ENCODE measurements at places on chromosomes 7 and 10.

DNA sequence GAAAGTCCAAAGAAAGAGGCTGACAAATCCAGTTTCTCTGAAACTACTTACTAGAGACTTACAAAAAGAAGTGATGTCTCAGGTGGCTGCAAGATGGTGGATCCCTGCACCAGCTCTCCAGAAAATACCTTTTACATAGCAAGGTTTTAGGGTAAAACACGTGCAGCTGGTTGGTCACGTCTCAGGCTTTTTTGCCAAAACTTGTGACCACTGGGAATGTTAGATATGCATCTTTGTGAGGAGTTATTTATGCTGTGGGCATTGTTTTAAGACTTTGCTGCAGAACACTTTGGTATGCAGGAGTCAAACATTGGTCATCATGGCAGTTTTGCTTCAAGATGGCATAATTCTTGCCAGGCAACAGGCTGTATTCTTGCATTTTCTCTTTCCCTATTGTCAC lies 1352.8 kb downstream of the REEP3 start:
- DNase-seq = no peak

GRCh38 chr10:94890264-94891022 lies 48.0 kb upstream of the CYP2C9 start:
- DNase-seq = no peak

DNA sequence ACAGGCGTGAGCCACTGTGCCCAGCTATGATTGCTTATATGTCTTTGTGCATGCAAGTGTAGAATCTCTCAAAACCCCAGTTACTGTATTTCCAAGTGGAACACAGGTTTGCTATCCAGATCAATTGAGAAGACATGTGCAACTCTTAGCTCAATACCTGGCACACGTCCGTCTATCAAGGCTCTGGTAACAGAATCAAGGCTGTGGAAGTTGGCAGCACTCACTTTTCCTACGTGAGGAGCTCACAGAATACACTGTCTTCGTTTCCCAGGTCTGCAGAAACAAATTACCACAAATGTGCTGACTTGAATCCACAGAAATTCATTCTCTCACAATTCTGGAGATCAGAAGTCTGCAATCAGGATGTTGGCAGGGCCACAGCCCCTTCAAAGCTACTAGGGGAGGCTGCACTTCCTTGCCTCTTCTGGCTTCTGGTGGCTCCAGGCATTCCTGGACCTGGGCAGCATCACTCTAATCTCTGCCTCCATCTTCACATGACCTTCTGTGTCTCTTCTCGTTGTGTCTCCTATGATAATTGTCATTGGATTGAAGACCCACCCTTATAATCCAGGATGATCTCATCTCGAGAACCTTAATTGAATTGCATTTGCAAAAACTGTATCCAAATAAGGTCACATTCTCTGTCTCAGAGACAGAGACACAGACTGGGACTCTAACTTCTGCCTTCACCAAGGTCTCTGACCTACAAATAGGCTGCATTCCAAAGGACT lies 84.8 kb upstream of the C7orf33 start:
- no peak for DNase-seq

DNA sequence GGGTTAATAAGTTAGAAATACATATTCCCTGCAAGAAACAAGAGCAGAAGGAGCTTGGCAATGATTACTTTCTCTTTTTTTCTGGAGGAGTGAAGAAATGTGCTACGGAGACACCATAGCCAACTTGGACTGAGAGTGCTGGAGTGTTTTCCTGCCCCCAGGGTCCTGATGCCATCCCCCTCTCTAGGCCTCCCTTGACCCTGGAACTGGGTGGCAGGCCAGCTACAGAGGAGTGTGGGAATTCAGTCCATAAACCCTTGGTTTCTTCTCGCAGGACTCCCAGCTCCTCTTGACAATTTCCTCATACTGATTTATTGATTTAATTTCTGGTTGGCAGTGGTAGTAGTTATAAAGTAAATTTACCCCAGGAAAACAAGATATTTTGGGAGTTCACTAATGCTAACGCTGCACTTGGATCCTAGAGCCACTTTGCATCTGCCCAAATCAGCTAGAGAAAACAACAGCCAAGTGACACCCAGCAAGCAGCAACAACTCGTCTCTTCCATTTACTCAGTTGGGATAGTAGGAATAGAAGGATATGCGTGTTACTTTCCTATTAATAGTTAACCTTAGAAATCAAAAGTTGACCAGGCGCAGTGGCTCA lies 76.4 kb upstream of the CELF2 start:
- no peak for DNase-seq

GRCh38 chr7:37371755-37372154 lies 76.9 kb downstream of the ELMO1 start:
- DNase-seq = peak; percentile 64

DNA sequence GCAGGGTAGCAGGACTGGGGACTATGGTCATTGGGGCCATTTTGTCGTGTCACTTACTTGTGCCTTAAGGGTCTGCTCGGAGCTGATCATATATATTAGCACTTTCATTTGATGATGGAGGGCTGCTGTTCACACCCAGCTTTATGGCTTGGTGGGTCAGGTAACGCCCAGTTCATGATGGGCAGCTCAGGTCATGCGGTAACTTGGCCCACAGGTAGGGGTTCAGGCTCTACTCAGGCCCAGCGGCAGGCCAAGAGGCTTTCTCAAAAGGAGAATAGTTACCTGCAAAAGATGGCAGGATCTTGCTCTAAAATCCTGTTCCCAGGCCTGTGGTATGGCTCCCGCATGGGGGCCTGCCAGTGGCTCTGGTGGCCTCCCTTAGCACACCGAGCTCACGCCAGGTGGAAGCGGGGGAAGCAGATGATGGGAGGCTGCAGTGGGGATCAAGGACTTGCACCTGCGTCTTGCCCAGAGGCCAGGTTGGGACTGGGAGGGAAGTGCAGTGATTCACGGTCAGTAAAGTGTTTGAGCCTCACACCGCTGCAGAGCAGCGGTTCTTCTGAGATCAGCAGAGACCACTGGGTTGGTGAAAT lies 109.5 kb downstream of the ADCY1 start:
- DNase-seq = no peak

- DNase-seq = no peak
Observed at GRCh38 chr7:150431839-150432658, 18.4 kb upstream of the GIMAP8 start.

GRCh38 chr7:81684514-81685269 lies 85.2 kb downstream of the HGF start:
- peak; percentile 2 for DNase-seq

GRCh38 chr7:105044449-105045070 lies 30.6 kb downstream of the KMT2E start:
- DNase-seq = no peak

DNA sequence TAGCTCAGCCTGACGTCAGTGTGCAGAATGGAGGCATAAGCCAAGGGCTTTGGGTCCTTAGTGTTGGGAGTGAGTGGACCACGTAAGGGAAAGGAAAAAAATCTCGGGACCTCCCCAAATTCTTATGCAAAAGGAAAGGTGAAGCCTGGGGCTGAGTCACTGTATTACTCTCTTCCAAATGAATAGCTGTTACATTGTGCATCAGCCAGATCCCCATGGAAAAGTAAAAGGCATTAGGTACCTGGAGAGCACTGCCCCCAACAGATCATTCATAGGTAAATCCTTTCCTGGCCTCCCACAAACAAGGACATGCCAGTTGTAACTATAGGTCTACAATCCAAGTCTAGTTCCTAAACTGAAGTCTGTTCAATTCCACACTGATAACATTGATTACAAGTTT lies 170.5 kb downstream of the C1GALT1 start:
- no peak for DNase-seq

DNA sequence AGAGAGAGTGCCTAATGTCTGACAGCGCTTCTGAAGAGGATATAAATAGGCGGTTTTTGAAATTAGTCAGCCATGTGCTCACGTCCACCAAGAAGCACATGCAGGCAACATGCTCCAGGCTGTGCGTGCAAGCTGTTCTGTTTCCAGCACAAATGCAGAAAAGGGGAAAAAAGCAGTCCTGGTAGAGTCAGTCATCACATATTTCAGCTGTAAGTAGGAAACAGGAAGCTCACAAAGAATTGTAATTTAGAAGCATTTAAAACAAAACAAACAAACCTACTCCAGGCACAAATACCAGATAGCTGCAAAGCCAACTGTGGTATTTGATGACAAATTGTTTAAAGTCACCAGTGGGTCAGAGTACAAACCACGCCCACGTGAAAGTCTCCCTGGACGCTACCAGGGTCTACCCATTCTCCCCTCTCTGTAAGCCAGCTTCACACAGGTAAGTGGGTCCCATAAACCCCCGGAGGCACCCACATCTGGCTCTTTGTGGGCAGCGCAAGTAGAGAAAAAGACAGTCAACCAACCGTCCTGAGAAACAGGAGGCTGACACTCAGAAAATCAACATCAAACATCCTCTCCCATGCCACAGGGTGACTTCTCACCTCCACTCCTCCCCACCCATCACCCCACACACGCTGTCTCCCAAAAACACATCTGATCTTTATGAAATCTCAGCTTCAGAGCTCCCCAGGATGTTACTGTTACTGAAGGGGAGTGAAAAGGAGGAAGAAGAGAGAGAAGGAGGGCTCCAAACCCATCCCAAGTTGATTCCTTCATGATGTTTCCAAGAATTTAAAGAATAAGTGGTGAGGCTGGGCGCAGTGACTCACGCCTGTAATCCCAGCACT lies 186.4 kb downstream of the FAM107B start:
- DNase-seq = peak; percentile 89

DNA sequence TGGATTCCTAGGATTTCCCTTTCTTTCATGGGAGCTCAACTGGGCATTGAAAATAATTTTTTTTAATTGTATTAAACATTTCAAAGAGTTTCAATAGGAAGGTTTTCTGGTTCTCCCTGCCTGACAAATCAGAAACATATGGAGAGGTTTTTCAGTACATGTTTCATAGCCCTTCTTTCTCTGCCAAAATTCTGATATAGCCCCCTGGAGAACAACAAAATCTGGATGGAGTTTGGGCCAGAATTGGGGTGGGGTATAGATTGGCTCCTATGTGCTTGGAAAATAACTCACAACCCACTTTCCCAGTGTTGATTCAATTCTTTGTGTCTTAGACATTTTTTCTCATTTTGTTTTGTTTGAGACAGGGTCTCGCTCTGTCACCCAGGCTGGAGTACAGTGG lies 24.6 kb upstream of the EIF4H start:
- DNase-seq = no peak

- no peak for DNase-seq
Observed at GRCh38 chr7:50181081-50181480, 88.0 kb upstream of the ZPBP start.

- no peak for DNase-seq
Observed at GRCh38 chr7:13953368-13953767, 36.1 kb downstream of the ETV1 start.

GRCh38 chr10:21069278-21069677 lies 172.2 kb upstream of the NEBL start:
- DNase-seq = no peak

DNA sequence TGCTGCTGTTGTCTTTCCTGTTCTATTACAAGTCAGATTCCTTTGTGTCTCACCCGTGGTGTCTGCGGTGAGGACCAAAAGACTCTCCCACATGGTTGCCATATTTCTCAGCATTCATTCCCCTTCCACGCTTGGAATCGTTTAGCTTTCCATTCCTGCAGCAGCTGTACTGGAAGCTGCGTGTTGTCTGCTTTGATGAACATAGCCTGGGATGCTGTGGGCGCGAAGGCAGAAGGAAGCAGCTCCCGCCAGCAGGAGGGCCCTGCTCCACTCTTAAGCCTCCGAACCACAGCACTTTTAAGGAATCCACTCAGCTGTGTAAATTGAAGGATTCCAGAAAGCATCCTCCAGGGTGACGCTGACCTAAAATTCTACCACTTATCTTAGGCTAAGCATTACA lies 303.6 kb upstream of the PITRM1 start:
- no peak for DNase-seq

DNA sequence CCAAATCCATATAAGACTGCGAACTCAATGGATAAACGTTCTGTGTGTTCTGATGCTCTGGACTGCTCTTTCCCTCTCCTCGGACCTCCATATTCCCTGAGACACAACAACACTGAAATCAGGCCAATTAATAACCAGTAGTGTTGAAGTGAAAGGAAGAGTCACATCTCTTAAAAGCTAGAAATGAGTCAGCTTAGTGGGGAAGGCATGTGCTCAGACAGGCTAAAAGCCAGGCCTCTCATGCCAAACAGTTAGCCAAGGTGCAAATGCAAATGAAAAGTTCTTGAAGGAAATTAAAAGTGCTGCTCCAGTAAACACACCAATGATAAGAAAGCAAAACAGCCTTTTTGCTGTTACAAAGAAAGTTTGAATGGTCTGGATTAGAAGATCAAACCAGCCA lies 29.3 kb downstream of the TNS3 start:
- peak; percentile 2 for DNase-seq

DNA sequence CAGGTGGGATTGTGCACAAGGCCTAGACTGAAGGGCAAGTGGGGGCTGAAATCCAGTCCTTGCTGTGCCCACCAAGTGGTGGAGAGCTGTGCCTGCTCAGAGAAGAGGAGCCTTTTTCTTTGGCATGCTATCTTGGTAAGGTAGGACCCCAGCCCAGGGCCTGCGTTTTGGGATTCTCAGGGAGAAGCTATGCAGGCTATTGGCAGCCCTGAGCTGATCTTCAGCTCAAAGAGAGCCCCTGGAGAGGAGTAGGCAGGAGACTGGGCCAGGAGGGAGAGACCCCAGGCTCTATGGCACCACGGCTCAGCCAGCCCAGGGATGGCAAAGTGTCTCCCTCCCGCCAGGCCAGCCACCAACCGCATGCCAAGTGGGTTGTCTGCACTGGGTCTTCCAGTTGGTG lies 119.2 kb upstream of the PCBD1 start:
- DNase-seq = no peak

DNA sequence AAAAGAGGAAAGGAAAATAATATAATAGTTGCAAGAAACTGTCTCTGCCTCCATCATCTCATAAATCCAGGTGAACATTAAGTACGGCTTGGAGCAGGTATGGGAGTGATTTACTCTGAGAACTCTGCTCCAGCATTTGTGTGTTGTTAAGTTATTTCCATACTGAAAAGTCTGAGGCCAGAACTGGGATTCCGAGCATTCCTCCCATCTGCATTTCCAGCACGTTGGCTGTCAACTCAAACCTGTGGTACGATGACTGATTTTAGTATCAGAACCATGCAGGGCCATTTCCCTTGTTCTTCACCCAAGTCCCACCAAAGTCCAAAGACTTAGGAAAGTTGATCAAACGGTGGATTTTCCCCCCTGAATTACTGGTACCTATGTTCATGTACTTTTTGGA lies 104.9 kb downstream of the CREB5 start:
- no peak for DNase-seq

GRCh38 chr10:119252051-119252465 lies 44.7 kb downstream of the GRK5 start:
- DNase-seq = no peak
